Fibroblast of lung (primary cell): ENCODE measurements at places on chromosomes 3 and 15. TPM values are rescaled to one million over a fixed set of nuclear protein-coding genes. Genes with fewer than 3 reads are reported as not detected.

GRCh38 chr15:57463360-57463759, 87.1 kb downstream of the CGNL1 start:
- no peak for DNase-seq
- no peaks in the 10 kb centered on the region for H3K27me3 ChIP-seq
- H3K4me1 ChIP-seq, result no peaks in the 10 kb centered on the region

- H3K4me1 ChIP-seq, result no peaks in the 10 kb centered on the region
- peak; percentile 56 for DNase-seq
- peak within 1 kb of the TSS; percentile 100 for H3K4me3 ChIP-seq
- no peaks in the 10 kb centered on the region for H3K36me3 ChIP-seq
Observed at GRCh38 chr3:113695786-113696645, at the start of gene USF3. TSS of gene USF3 (minus strand) at chr3:113696642. CDS start at chr3:113674878, 21,764 bp downstream.

DNA sequence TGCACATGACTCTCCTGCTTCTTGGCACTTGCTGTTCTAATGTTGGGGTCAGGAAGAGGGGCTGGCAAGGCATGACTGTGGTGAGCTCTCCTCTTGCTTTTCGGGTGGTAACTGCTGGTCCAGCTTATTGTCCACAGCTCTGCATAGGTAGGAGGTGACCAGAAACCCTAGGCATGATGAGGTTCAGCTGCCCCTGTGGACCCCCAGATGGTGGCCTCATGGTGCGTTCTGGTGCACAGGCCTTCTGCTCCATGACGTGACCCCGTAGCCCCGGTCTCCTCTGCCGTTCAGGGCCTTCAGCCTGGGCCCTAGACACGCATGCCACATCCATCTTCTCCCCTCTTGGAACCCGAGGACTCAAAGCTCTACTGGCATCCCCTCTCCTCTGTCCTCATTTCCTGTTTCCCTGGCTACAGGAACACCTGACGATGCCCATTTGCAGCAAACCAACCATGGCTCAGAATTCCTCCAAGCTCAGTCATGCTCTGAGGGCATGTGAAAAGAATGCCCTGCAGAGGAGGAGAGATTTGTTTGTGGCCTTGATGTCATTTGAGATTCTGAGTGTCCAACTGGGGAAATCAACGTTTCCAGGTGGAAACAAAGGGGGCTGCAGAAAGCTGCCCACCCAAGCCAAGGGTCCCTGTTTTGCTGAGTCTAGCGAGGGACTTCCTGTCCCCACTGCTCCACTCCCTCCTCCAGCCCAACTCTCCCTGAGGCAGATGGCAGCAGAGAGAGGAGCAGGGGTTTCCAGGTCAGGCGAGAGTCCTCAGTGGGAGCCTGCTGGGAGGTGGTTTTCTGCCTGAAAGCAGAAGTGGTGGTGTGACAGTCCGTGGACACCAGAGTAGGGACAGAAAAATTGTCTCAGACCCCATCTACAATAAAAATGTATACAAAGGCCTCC, 198.7 kb upstream of the LYSMD4 start:
- no peaks in the 10 kb centered on the region for H3K4me1 ChIP-seq
- no peak overlapping the region for H3K27ac ChIP-seq
- H3K36me3 ChIP-seq, result no peaks in the 10 kb centered on the region

DNA sequence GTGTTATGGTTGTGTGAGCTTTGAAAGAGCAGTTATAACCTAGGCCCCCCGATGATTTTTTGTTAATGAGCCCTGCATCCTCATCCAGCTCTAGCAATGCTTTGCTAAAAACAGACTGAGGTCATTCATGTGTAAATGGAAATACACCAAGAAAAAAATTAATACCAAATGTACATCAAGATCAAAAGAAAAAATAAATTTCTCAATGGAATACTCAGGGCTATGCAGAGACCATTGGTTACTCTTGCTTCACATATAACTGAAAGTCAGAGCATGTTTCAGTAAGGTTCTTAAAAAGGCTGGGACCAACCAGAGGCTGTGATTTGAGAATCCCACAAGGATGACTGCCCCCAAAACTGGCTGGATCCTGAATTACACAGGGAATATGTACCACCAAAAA, 48.0 kb downstream of the ARHGAP31 start:
- no peak overlapping the region for H3K4me3 ChIP-seq
- no peaks in the 10 kb centered on the region for H3K4me1 ChIP-seq
- no peak overlapping the region for H3K27ac ChIP-seq

DNA sequence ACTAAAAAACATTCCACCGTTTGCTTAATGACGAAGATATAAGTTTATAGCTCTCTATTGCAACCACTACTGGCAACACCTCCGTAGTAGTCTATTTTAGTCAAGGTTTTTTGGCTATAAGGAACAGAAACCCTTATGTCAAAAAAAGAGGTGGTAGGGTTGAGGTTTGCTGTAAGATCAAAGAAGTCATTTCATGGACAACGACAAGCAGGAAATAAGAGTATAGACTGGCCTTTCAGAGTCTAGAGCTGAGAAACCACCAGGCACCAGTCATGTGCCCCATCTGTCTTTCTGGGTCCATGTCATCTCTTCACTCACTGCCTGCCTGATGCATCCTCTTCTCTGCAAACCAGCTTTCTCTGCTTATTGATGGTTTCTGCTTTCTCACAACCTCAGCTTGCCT, 42.7 kb downstream of the THBS1 start:
- H3K27me3 ChIP-seq, result no peaks in the 10 kb centered on the region
- H3K4me1 ChIP-seq, result peaks cover 21% of the 10 kb centered on the region
- H3K27ac ChIP-seq, result no peak overlapping the region
- H3K4me3 ChIP-seq, result no peak overlapping the region
- no peaks in the 10 kb centered on the region for H3K36me3 ChIP-seq

DNA sequence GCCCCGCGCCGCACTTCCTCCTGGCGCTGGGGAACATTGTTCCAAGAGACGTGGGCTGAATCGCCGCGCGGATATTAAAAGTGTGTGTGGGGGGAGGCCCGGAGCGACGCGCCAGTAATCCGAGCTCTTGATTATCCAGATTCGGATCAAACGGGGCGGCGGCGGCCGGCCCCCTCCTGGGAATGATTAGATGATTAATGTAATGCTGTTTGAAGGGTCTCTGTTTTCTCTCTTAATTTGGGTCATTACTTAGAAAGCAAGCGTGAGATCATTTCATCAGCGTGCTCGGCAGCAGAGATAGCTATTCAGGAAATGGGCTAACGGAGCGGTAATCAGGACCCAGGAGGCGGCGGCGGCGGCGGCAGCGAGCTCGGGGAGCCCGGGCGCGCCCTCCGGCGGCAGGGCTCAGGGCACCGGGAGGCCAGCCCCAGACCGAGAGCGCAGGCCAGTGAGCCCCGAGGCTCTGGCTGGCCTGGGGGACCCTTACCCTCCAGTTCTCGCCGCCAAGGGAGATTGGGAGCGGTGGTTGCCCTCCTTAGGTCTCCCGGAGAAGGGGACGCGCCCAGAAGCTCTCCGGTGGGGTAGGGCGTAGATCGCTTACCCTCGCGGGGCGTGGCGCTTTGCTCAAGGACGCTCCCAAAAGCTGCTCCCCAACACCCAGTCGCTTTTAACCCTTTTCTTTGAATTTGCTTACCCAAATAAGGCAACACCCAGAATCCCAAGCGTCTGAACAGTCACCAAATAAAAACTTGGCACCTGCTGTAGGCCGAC, 4.5 kb downstream of the FEZF2 start:
- H3K4me3 ChIP-seq, result peak overlapping the region; percentile 4
- H3K36me3 ChIP-seq, result no peaks in the 10 kb centered on the region
- no peak for DNase-seq

GRCh38 chr3:46076606-46077005, 49.3 kb upstream of the XCR1 start:
- no peak overlapping the region for H3K4me3 ChIP-seq
- no peaks in the 10 kb centered on the region for H3K27me3 ChIP-seq
- H3K36me3 ChIP-seq, result no peaks in the 10 kb centered on the region
- peaks cover 6% of the 10 kb centered on the region for H3K4me1 ChIP-seq
- DNase-seq, result peak; percentile 33

DNA sequence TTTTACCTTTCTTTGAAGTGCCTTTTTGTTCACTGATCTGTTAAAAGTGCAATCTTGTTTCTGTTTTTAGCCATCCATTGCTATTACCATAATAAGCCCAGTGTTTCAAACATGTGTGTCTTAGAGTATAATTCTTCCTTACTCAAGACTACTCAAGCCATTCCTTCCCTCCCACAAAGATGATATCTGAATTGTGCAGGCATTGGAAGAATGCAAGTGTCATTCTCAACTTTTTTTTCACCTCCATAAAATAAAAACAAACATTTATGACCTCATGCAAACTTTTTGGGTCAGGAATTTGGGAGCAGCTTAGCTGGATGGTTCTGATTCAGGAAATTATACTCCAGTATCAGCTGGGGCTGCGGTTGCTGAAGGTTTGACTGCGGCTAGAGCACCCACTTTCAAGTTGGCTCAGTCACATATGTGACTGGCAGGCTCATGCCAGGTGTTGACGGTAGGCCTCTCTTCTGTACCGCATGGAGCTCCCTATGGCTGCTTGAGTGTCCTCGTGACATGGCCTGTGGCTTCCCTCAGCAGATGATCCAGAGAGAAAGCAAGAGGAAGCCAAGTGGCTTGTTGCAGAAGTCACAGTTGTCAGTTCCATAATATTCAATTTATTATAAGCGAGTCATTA, 490.8 kb downstream of the CNTN4 start:
- H3K4me1 ChIP-seq, result no peaks in the 10 kb centered on the region
- no peak for DNase-seq
- no peak overlapping the region for H3K27ac ChIP-seq
- no peak overlapping the region for H3K4me3 ChIP-seq
- no peaks in the 10 kb centered on the region for H3K36me3 ChIP-seq

DNA sequence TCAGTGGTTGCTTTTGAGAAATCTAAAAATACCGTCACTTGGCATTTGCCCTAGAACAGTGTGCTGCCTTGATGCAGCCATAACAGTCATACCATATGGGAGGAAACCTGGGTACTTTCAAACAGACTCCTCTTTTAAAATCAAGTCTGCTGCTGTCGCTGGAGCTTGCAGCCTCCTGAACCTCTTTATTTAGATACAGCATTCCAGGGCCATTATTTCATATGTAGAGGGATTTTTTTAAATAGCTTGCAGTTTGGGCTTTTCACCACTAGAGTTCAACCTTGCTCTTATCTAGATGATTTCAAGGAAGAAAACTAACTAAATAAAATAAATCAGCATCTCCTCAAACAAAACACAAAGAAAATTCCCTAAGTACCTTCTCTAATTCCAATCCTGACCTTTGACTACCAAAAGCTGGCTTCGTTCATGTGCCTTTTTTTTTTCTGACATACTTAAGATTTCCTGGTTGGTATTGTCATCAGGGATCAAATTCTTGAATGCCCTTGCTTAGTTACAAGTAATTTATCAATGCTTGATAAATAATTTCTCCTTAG, 111.6 kb downstream of the KBTBD8 start:
- peak; percentile 63 for DNase-seq
- H3K4me3 ChIP-seq, result no peak overlapping the region
- H3K27me3 ChIP-seq, result no peaks in the 10 kb centered on the region
- no peak overlapping the region for H3K27ac ChIP-seq

- no peak overlapping the region for H3K27ac ChIP-seq
- peaks cover 5% of the 10 kb centered on the region for H3K36me3 ChIP-seq
- H3K27me3 ChIP-seq, result no peaks in the 10 kb centered on the region
- H3K4me1 ChIP-seq, result no peaks in the 10 kb centered on the region
- no peak for DNase-seq
- H3K4me3 ChIP-seq, result no peak overlapping the region
Observed at GRCh38 chr3:15724446-15724845, 73.3 kb downstream of the ANKRD28 start.

DNA sequence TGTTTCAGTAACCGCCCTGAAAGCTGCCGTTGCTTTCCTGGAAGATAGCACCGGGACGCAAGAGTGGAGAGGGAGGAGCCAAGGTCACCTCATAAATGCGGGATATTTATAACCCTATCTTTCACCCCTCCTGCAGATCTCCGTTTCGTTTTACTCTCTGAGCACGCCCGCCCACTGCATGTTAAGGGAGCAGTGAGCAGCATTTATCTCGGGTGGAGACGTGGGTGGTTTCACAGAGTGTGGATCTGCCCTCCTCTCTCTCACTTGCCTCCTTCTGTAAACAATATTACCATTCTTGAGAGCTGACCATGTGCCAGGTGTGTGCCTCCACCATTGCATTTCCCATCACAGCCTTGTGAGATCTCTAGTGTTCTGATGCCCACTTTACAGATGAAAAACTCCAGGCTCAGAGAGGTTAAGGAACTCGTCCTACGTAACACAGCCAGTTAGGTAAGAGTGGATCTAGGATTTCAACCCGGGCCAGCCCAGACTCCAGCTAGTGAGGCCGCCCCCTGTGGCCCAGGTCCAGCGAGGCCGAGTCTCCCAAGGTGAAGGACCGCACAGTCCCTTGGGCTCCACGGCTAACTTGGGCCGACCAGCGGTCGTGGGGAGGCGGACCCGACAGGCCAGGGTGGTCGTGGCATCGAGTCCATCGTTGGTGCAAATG, 16.9 kb upstream of the SEMA4B start:
- H3K27ac ChIP-seq, result peak overlapping the region; percentile 57
- H3K4me3 ChIP-seq, result peak overlapping the region; percentile 71
- peaks cover under 1% of the 10 kb centered on the region for H3K27me3 ChIP-seq
- no peaks in the 10 kb centered on the region for H3K36me3 ChIP-seq

GRCh38 chr3:108177536-108177935, 44.7 kb downstream of the IFT57 start:
- peaks cover 10% of the 10 kb centered on the region for H3K4me1 ChIP-seq
- H3K27ac ChIP-seq, result no peak overlapping the region
- H3K27me3 ChIP-seq, result no peaks in the 10 kb centered on the region
- H3K4me3 ChIP-seq, result no peak overlapping the region
- DNase-seq, result no peak
- H3K36me3 ChIP-seq, result no peaks in the 10 kb centered on the region

DNA sequence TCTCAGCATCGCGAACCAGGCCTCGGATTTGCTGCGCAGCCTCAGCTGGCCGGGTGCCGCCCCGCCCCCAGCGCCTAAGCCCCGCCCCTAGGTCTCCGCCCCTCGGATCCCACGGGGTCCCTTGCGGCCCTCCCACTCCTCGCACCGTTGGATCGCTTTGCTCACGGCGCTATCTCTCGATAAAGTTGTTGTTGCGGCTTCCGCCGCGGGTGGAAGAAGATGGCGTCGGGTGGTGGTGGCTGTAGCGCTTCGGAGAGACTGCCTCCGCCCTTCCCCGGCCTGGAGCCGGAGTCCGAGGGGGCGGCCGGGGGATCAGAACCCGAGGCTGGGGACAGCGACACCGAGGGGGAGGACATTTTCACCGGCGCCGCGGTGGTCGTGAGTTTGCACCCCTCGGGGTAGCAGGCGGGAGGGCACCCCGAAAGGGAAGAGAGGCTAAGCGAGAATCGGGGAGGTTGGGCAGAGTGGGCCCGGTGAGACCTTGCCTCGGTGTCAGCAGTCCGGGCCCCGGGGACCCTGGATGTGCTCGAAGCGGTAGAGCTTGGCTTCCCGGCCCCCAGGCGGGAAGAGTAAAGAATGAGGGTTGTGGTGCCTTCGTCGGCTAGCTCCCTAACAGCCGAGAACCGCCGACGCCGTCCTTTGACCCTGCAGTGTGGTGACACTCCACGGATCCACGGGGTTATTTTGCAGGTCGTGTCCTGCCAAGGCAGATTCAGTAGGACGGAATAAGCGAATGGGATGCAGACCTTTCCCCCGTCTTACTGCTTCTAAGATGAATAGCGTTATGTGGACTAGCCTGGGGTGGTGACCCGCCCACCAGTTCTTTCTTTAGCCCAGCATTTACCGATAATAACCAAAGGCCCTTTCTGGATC, at the start of gene SNX1:
Gene SNX1, plus strand, starts transcription at position 188 of the 873 bp plus-strand sequence. Its CDS starts 32 bp downstream, at position 220.
- H3K36me3 ChIP-seq, result no peaks in the 10 kb centered on the region
- H3K4me3 ChIP-seq, result peak within 1 kb of the TSS; percentile 89

- H3K4me3 ChIP-seq, result no peak overlapping the region
- H3K27me3 ChIP-seq, result no peaks in the 10 kb centered on the region
- H3K27ac ChIP-seq, result no peak overlapping the region
- no peaks in the 10 kb centered on the region for H3K36me3 ChIP-seq
Observed at GRCh38 chr3:145727476-145727875, 433.5 kb downstream of the PLOD2 start.

GOLGA8G gene
- not detected in 2 replicates for total RNA-seq

EPHB3 gene
- 3.9 and 7.6 TPM in 2 replicates for total RNA-seq

SLC15A2 gene
- total RNA-seq, result 0.26 and 0.33 TPM in 2 replicates

SPTBN5 gene
- 0.26 and 0.66 TPM in 2 replicates for total RNA-seq

C2CD4A gene
- not detected in 2 replicates for total RNA-seq

WNT5A gene
- total RNA-seq, result 52.6 and 117 TPM in 2 replicates
